Gastrocnemius medialis (tissue), 4 donors: ENCODE measurements at places on chromosomes 1 and 21. TPM values are rescaled to one million over a fixed set of nuclear protein-coding genes. Genes with fewer than 3 reads are reported as not detected.

Gene C8A
- total RNA-seq = 0.20 TPM

Gene FCRL6
- not detected for total RNA-seq

Gene OMA1
- total RNA-seq = 20.9 TPM

Gene PLA2G5
- not detected for total RNA-seq

DNA sequence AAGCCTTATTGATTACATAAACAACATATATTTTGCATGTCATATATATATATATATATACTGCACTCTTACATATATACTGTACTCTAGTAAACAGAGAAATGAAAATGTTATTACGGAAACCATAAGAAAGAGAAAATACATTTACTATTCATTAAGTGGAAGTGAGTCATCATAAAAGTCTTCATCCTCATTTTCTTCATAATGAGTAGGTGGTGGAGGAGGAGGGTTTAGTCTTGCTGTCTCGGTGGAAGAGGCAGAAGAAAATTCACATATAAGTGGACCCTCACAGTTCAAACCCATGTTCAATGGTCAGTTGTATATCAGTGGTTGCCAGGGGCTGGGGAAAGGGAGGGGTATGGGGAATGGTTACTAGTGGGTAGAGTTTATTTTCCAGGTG, 8.0 kb upstream of the IFNLR1 start:
- no peak overlapping the region for H3K27ac ChIP-seq
- peaks cover 5% of the 10 kb centered on the region for H3K4me1 ChIP-seq
- no peaks in the 10 kb centered on the region for H3K27me3 ChIP-seq
- no peaks in the 10 kb centered on the region for H3K36me3 ChIP-seq
- DNase-seq = no peak
- no peak overlapping the region for H3K4me3 ChIP-seq

DNA sequence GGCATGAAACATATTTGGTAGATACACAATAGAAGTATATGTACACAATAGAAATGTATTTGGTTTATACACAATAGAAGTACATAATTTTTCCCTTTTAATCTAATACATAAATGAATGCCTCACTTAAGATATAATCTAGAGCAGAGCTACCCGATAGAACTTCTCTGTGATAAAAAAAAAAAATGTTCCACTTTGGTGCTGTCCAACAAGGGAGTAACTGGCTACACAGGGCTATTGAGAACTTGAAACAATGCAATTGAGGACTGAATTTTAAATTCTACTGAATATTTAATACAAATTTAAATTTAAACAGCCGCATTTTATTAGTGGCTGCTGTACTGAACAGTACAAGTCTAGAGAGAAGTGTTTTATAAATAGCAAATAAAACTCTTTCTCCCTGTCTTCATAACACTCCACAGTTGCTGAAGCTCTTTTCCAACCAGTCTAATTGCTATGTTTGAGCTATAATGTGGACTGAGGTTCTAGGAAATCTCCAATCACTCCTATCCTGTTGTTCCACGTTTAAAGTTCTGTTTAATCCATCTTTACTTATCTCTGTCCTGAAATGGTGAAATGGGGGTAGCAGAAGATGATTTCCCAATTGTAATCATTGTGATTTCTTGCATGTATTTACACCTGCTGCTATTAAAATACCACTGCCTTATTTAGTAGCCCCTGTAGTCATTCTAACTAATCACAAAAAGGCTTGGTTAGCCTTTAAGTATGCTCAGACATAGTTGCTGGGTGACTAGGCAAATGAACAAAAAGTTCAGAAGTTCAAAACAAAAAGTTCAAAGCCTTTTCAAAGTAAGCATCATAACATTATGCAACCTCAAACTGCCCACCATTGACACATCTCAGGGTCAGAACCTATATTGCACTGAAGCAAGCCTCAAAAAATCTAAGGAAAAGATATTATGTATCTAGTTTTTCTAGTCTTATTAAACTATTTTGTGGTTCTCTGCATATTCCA, 192.3 kb upstream of the C1orf87 start:
- H3K36me3 ChIP-seq = no peaks in the 10 kb centered on the region
- H3K27ac ChIP-seq = no peak overlapping the region
- no peaks in the 10 kb centered on the region for H3K4me1 ChIP-seq
- H3K27me3 ChIP-seq = no peaks in the 10 kb centered on the region

- H3K36me3 ChIP-seq = no peaks in the 10 kb centered on the region
- DNase-seq = no peak
- H3K4me1 ChIP-seq = no peaks in the 10 kb centered on the region
- peak overlapping the region; percentile 23 for H3K27ac ChIP-seq
- peak overlapping the region; percentile 10 for H3K4me3 ChIP-seq
Measured at GRCh38 chr1:67479146-67479891, 49.1 kb upstream of the SERBP1 start.

DNA sequence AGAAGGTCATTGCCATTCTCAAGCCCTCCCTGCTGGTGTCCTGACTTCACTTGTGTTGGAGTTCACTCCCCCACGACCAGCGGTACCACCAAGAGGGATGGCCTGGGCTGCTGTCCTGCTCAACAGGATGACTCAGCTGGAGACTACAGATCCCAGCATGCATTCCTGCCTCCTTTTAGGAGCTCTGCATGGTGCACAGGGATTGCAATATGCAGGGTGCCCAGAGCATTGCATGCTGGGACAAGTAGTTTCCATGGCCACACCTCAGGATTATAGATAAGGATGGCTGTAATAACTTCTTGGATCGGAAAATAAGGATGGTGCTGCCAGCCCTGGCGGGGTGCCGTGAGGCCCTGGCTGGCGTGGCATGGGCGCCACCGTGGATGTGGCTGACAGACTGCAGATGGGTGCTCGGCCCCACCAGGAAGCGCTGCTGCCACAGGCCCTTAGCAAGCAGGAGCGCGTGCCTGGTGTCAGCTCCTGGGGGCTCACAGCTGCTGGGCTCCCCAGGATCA, 150.0 kb downstream of the CASZ1 start:
- H3K36me3 ChIP-seq = peaks cover 70% of the 10 kb centered on the region
- no peak overlapping the region for H3K27ac ChIP-seq
- no peak overlapping the region for H3K4me3 ChIP-seq
- H3K4me1 ChIP-seq = peaks cover 9% of the 10 kb centered on the region
- H3K27me3 ChIP-seq = no peaks in the 10 kb centered on the region

DNA sequence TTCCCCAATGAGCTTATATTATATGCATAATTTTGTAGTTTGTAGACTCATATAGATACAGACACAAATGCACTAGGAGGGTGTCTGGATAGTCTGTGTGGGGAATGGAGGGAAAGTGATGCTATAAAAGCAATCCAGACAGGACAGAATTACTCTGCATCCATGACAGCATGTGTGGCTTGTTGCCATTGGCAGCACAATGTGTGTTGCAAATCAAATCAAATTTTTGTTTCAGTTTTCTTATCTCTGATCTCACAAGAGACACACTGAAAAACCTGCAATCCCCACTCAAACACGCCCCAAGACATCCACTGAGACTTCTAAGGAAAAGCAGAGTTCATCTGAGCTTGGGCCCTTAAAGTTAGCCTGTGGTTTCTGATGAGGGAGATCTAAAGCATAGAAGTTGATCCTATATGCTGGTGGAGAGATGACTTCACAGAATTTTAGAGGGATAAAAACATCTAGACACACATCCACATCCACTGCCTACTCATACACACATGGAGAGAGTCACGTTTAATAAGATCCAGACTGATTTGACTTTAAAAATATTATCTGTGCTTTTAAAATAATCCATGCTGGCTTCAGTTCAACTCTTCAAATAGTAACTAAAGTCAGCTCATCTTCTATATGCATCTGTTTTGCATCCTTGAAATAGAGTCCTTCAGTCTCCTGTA, 313.0 kb upstream of the PLXNA2 start:
- no peak overlapping the region for H3K4me3 ChIP-seq
- H3K36me3 ChIP-seq = no peaks in the 10 kb centered on the region
- no peaks in the 10 kb centered on the region for H3K27me3 ChIP-seq
- no peaks in the 10 kb centered on the region for H3K4me1 ChIP-seq
- no peak for DNase-seq
- no peak overlapping the region for H3K27ac ChIP-seq

DNA sequence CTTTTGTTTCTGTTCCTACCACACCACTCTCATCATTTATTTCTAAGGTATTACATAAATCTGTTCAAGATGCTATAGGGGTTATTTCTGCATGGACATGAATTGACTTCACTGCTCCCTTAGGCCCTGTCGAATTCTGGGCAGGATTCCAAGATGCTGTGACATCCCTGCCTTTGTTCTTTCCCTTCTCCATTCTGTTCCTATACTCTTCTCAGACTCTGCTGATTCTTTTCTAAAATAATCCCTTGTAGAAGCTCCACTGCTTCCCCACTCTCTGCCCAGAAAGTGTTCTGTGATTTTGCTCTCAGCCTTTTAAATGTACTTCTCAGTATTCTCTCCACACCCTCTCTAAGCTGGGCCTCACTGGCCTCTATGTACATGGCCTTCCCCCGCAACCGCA, 99.2 kb downstream of the PHTF1 start:
- DNase-seq = no peak
- no peak overlapping the region for H3K4me3 ChIP-seq
- H3K4me1 ChIP-seq = peaks cover 17% of the 10 kb centered on the region
- H3K27ac ChIP-seq = no peak overlapping the region
- no peaks in the 10 kb centered on the region for H3K36me3 ChIP-seq
- H3K27me3 ChIP-seq = no peaks in the 10 kb centered on the region

GRCh38 chr1:103546496-103546895, 21.0 kb downstream of the RNPC3 start:
- no peaks in the 10 kb centered on the region for H3K4me1 ChIP-seq
- no peaks in the 10 kb centered on the region for H3K27me3 ChIP-seq
- H3K27ac ChIP-seq = no peak overlapping the region
- no peak overlapping the region for H3K4me3 ChIP-seq
- H3K36me3 ChIP-seq = peaks cover 89% of the 10 kb centered on the region

DNA sequence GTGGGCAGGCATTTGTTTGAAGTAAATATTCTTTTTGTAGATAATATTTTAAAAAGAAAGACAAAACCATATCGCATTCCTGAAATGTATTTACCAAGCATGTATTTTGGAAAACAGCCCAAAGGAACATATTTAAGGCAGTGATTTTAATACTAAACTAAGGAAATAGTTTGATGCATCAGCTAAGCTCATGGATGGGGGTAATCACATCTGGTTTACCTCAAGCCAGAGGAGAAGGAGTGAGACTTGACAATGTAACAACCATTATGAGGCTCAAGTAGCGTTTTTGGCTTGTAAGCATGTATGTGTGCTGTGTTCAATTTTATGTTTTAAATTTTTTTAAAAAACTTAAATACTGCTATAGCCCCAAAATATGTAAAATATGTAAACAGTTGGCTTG, 390.5 kb downstream of the DISC1 start:
- no peak for DNase-seq
- no peaks in the 10 kb centered on the region for H3K27me3 ChIP-seq
- no peaks in the 10 kb centered on the region for H3K36me3 ChIP-seq
- peaks cover 15% of the 10 kb centered on the region for H3K4me1 ChIP-seq
- no peak overlapping the region for H3K4me3 ChIP-seq

- H3K36me3 ChIP-seq = no peaks in the 10 kb centered on the region
- no peak overlapping the region for H3K27ac ChIP-seq
- peaks cover 50% of the 10 kb centered on the region for H3K4me1 ChIP-seq
- DNase-seq = no peak
- H3K27me3 ChIP-seq = no peaks in the 10 kb centered on the region
Measured at GRCh38 chr1:111967067-111967690, 22.3 kb downstream of the KCND3 start.

GRCh38 chr1:225811622-225812487, 1.9 kb downstream of the EPHX1 start:
- peak overlapping the region; percentile 96 for H3K27ac ChIP-seq
- peaks cover 66% of the 10 kb centered on the region for H3K4me1 ChIP-seq
- no peaks in the 10 kb centered on the region for H3K36me3 ChIP-seq
- DNase-seq = peak; percentile 76
- no peaks in the 10 kb centered on the region for H3K27me3 ChIP-seq

DNA sequence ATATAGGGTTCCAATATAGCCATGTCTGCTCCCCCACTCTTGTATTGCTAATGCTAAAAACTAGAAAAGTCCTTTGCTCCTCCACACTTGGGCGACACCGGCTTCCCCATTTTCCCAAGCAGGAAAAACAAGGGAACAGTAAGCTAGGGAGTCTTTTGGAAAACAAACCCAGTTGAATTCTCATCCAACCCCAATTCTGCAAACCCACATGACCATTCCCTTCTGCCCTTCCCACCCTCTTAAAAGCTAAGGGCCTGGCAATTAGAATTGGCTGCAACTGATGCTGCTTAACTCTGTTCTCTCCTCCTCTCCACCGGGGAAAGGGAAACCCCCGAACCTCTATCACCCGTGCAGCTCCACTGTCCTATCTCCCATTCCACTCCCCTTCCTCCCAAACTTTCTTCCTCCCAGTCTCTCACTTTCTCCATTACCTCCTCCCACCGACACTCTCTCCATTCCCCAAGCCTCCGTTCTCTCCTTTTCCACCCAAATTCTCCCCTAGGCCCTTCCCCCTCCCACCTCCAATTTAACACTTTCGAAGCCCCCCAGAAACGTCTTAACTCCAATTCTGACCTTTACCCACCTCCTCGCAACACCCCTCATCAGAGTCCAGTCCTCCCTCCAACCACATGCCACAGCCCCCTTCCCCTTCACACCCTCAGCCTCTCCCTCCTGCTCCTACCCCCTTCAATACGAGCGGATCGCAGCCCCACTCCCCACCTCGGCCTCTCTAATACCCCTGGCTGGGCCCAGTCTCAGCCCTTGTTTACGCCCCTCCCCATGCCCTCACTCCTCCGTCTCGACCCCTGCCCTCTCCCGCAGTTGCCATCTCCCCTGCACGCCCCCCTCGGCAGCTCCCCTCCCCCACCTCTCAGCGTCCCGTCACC, 701 bp downstream of the DEDD start:
- H3K27ac ChIP-seq = peak overlapping the region; percentile 96
- peaks cover 39% of the 10 kb centered on the region for H3K36me3 ChIP-seq
- no peaks in the 10 kb centered on the region for H3K27me3 ChIP-seq
- H3K4me1 ChIP-seq = peaks cover 53% of the 10 kb centered on the region

DNA sequence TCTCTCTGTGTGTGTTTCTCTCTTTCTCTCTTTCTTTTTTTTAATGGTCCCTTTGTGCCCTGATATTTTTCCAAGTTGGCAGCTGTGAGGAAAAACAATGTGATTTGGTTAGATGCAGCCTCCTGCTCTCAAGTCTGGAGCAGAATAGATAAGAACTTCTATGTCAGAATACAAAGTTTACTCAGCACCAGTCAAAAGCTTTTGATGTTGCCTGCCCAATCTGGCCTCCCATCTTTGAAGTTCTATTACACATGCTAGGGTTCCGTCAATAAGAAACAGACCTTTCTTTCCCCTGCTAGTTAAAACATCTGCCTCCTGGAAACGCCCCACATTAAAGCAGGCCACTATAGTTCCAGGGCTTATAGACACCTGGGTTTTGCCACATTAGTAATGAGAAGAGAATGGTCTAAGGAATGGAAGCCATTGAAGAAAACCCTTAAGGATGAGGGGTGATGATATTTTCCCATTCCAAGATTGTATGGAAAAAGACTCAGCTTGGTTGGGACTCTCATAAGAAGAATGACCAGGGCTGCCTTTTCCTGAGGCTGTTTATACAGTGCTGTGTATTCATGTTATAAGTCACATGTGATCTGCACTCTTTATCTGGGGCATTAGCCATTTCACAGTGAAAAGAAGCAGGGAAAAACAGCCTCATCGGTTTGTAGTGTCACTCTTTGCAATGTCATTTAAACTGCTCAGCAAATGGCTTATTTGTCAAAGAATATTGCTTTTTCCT, 414.7 kb upstream of the PROX1 start:
- no peak overlapping the region for H3K27ac ChIP-seq
- H3K36me3 ChIP-seq = no peaks in the 10 kb centered on the region
- DNase-seq = no peak
- no peaks in the 10 kb centered on the region for H3K4me1 ChIP-seq
- no peak overlapping the region for H3K4me3 ChIP-seq
